H7 (cell line): ENCODE measurements at places on chromosomes 2 and 18.

DNA sequence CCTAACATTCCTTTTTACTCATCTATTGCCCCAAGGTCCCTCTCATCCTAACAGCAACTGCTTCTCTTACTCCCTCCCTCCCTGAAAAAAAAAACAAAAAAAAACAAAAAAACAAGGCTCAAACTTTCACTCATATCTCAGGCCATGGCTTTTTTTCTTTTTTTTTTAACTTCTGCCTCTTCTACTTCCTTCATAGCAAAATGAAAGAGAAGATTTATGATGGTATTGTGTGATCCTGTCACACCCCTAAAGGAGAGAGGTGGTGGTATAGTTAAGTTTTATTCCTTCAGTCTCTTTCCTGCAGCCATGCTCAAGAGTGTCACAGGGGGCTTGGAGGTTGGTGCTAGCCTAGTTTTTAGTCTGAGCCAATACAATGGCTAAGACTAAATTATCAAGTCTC lies 21.5 kb upstream of the EPC2 start:
- DNase-seq, result no peak

GRCh38 chr2:6554466-6554865 lies 311.2 kb downstream of the CMPK2 start:
- no peak for DNase-seq

DNA sequence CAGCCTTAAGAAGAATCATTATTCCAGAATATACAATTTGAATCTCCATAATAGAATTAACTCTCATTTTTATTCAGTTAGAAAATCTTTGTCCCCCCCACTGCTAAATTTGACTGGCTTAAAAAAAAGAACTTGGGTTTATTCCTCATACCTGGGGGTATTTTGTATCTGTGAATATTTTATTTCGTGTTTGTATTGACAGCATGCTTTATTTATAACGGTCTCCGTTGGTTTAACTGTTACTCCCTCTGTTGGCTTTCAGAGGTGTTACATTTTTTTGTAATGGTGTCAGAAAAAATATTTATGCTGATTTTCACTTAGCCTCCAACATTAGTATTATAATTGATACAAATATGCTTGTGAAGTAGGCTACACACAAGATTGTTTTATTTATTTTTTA lies 109.1 kb downstream of the HAUS1 start:
- DNase-seq, result peak; percentile 15

DNA sequence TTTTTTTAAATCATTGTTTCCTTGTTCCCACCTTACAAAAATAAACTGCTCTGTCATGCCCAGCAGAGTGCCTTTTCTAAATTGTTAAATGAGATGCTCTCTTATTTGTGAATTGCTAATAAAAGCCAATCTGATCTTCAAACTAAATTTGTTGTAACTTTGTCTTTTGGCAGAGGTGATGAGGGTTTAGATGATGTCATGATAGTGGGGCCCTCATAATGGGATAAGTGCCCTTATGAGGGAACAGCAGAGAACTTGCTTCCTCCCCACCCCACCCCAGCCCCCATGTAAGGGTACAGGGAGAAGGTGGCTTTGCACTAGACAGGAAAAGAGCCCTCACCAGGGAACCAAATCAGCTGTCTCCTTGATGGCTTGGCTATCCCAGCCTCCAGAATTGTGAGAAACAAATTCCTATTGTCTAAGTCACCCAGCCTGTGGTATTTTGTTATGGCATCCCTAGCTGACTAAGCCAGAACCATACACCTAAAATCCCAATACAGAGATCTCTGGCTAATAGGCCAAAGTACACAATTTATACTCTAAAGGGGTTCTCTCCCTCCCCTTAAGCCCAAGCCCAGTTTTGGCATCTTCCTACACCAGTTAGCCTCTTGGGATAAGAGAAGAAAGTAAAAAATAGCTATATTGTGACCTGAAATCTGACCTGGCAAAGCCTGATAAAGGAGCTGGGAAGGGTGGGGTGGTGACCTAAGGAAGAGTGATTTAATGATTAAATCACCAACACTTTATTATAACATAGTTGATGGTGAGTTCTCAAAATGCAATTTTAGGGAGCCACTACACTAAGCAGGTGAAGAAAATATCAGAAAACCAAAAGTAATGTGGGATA lies 40.3 kb upstream of the HNRNPA3 start:
- DNase-seq, result no peak

DNA sequence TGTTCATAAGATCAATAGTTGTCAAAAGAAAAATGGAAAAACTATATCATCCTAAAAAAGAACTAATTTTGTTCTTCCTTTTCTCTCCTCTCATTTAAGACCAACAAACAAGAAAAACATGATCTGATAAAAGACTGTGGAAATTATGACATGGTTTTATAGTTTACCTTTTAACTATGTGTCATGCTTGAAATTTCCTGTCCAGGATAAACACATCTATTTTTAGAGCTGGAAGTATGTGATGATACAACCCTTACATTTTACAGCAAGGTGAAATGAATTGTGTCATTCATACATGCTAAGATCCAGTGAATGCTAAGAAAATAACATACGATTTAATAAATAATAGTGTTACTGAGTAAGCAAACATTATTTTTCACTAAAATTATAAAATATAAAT lies 89.9 kb downstream of the GULP1 start:
- DNase-seq, result no peak
